ENCODE measurements at places on chromosomes 2 and 18.

DNA sequence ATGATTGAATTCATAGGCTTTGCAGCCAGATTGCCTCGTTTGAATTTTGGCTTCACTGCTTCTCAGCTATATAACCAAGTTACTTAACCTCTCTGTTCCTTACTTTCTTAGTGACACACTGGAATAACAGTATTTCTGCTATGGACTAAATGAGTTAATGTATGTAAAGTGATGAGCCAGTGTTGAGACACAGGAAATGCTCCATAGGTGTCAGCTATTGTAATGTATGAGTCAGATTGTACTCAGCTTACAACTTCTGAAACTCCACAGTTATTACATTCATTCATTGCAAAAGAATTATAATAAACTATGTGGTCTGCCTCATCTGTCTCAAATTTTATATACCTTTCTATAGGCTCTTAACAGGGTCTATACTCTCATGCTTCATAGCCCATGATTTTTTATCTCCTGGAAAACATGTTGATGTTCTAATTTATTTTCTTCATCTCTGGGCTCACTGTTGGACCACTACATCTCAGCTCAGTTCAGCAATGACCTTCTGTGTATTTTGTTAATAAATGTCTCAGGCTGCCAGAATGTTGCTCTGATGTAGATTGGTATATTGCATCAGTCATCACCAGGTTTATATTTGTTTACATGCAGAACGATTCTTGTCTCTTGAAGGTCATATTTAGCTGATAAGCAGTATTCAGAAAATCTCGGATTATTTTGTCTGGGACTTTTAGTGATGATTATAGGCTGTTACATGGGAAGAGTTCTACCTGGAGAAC lies 76.2 kb downstream of the MAP3K20 start:
- no peak for DNase-seq

DNA sequence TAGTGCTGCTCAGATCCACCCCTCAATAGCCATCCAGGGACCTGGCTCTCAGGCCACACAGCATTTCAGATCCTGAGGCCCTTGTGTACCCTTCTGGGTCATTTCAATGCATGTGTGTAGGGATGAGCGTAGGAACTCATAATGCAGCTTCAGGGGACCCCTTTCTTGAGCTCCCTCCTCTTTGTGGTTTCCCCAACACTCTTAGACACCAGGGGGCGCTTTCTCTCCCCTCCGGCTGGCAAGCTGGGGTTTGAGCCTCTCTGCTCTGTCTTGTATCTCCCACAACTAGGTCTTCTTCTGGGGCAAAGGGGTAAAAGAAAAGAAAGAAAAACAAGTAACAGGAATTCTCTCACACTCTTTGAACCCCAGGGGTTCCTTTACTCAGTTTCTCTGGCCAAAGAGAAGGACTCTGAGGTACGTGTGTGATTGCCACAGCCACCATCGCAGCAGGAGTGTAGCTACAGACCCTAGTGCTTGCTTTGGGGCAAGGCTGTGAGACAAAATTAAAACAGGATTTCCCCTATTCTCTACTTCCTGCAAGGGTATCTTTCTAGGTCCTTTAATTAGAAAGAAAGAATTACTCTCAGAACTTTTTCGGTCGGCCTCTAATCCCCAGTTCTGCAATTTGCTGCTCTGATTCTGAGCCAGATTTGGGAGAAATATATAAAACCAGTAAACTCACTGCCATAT lies 38.0 kb downstream of the CABYR start:
- no peak for DNase-seq

- DNase-seq, result no peak
Measured at GRCh38 chr2:164847981-164848741, 6.5 kb upstream of the COBLL1 start.

GRCh38 chr2:3960106-3960505 lies 256.7 kb downstream of the DCDC2C start:
- DNase-seq, result no peak

GRCh38 chr2:151815821-151816489 lies 12.3 kb downstream of the ARL5A start:
- DNase-seq, result no peak

GRCh38 chr18:36284671-36285295 lies 12.7 kb upstream of the FHOD3 start:
- no peak for DNase-seq

DNA sequence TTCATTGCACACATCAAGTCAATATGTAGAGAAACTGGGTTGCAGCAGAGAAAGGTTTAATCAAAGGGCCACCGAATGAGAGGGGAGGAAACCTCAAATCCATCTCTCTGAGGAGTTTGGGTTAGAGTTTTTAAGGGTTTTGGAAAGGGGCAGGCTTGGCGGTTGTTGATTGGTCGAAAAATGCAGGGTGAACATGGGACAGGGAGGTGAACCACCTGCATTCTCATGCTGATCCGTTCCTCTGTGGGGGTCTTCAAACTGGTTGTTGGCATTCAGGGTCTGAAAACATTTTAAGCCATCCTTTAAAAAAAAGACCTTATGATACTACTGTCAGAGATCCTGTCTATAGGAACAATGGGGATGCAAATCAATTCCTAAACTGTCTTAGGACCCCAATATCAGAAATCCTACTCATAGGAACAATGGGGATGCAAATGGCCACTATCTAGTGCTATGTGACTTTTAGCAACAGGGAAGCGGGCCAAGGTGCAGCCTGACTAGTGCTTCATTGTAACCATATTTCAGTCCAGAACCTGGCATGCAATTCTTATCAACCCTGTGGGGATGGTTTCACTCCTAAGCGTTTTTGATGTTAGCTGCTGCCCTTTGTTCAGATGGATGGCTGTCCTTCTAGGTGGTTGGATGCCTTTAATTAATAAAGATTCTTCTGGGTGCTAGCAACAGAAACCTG lies 120.1 kb upstream of the MGAT5 start:
- DNase-seq, result no peak

GRCh38 chr2:10046931-10047330 lies 3.6 kb downstream of the KLF11 start:
- DNase-seq, result no peak

GRCh38 chr2:186442885-186443284 lies 43.2 kb upstream of the ZC3H15 start:
- no peak for DNase-seq

- DNase-seq, result no peak
Measured at GRCh38 chr2:38907743-38908562, 18.3 kb downstream of the ARHGEF33 start.

DNA sequence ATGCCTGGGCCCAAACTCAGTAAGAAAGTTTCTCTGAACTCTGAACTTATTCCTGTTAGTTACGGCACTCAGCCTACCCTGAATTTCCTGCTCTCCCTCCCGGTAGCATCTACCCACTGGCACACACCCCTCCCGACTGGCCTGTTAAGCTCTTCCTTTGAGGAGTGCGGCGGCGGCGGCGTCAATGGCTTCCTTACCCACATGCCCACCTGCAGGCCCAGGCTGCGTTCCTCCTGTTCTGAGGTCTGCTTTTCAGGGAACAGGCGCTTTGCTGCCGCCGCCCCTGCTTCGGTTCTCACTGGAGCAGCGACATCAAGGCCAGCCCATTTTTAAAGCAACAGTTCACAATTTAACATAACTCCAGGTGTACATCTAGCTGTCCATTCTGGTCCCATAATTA lies 432.4 kb downstream of the DCDC2C start:
- no peak for DNase-seq

DNA sequence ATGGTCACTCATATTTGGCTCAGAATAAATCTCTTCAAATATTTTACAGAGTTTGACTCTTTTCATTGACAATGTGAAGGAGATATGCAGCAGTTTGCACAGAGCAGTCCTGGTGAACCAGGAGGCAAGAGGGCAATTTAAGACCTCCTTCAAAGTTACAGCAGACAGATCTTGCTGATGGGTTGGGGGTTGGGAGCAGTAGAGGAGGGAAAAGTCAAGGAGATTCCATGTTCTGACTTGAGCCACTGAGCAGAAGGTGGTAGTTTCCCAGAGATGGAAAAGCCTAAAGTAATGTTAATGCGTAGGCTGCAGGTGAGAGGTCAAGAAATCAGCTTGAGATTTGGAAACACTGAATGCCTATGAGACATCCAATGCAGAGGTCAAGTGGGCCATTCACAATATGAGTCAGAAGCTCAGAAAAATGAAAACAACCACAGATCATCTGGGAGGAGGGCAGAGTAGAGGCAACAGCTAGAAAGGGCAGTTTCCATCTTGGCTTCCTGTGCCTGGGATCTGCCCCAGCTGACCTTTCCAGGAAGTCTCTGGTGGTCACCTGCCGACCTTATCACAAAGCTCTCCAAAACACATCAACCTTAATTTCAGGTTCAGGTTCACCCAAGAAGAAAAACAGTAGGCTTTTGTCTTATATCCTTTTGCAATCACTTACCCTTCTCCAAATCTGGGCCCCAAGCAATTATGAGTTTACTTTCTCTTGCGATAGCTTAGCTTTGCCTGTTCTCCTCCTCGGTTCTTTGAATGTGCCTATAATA lies 197.5 kb upstream of the ARL4C start:
- DNase-seq, result no peak

DNA sequence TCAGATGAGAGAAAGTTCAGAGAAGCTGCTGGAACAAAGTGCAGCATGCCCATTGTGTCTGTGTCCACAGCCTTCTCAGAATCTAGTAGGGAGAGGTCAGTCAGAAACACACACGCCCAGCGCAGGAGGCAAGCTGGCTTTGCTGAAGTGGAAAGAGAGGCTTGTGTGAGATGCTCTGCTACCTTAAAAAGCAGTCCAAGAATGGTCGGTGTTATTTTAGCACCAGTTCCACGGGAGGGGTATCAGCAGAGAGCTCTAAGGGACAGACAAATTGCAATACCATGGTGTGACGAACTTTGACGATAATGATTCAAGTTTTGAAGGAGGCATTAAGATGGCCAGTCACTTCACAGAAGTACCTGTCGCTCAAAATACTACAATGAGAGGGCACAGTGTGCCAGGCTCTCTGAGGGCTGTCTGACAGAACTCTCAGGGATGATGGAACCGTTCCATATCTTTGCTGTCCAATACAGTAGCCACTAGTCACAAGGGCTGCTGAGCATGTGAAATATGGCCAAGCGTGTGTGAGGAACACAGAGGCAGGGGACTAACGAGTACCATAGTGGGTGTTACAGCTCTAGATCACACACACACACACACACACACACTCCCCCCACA lies 237.5 kb upstream of the TMEM200C start:
- DNase-seq, result no peak

- no peak for DNase-seq
Measured at GRCh38 chr2:95296011-95296410, 1.1 kb upstream of the KCNIP3 start.

DNA sequence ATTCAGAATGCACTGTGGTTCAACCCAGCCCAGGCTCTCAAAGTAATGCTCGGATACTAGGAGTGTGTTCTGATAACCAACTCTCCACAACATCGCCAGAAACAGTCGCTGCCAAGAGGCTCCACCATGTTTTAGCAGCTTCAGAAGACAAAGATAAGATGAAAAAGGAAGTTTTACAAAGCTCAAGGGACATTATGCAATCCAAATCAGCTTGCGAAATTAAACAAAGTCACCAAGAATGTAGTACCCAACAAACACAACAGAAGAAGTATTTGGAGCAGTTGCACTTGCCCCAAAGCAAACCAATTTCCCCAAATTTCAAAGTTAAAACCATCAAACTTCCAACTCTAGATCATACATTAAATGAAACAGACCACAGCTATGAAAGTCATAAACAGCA lies 360.9 kb downstream of the XIRP2 start:
- DNase-seq, result no peak

DNA sequence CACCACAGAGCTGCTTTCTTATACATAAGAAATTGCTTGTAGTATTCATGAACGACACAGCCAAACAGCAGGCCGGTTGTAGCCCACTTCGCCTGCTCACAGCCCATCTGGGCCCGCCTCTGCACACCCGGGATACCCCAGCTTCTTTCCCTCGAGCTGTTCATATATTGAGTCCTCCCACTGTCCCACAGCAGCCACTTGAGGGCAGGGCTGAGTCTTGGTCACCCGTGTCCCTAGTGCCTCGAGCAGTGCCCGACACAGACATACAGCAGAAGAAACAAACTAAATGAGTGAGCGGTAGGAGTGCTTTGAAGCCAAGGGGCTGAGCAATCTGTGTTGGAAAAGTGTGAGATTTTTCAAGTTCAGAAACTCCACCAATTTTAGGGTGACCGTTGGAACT lies 251.4 kb downstream of the KLHL29 start:
- no peak for DNase-seq

DNA sequence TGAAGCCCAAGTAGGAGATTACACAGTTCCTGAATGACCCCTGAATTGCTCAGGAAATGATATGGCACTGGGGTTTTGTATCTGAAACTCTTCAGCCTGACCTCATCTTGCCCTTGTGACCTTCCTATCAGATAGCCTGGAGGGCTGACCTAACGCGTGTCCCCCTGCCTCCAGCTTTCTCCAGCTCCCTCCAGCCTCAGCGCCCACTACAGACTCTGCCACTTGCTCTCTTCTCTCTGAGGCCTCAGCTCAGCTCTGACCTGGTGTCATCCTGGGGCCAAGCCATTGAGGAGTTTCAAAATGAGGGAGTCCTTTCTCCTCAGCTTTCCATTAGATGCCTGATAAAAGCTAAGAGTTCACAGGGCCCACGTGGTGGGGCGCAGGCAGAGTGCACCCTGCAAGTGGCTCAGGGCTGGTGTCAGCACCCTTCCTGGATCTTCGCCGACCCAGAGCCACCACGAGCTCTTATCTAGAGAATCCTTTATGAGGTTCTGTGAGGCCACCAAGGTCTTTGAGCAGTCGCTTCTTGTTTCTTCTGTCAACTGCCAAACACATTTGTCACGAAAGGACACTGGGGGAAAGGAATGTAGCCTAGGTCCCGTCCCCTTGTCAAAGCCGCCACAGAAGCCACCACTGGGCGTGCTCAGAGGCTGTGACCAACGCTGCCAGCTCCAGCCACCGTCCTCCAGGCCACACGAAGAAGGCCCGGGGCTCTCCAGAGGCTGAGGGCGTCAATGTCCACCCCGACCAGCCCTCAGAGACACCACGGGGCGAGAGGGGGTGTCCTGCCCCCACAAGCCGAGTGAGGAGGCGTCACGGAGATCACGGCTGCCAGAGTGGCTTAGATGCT lies 131.3 kb upstream of the GPC1 start:
- DNase-seq, result no peak

DNA sequence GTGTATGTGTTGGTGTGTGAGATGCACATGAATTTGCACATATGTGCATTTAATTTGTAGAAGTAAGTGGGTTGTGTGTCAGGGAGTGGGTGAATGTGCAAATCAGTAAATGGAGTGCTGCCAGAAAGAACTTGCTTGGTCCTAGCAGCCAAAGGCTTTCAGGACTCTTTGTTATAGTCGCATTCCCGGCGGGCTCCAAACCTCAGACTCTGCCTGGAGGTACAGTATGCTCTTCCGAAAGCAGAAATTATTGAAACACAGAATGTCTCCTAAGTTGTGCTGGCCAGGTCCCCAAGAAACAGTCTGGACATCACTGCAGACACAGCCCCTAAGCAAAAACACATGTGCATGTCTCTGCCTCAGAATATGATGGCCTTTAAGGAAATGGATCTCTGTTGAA lies 232.4 kb downstream of the INSIG2 start:
- no peak for DNase-seq

GRCh38 chr2:3379339-3379646 lies 201 bp upstream of the TRAPPC12 start:
- DNase-seq, result no peak

GRCh38 chr2:181157326-181157725 lies 176.9 kb downstream of the UBE2E3 start:
- DNase-seq, result no peak
